ENCODE measurements at places on chromosomes 2 and 18. TPM values are rescaled to one million over a fixed set of nuclear protein-coding genes. Genes with fewer than 3 reads are reported as not detected.

GRCh38 chr2:1045109-1045508 is 94.5 kb downstream of the SNTG2 start:
- DNase-seq: no peak

RGPD4 gene
- 0.03 TPM for polyA plus RNA-seq

- DNase-seq: no peak
Observed at GRCh38 chr2:69863298-69863697, 30.5 kb upstream of the SNRNP27 start.

GNLY gene
- 0.27 TPM for polyA plus RNA-seq

DNA sequence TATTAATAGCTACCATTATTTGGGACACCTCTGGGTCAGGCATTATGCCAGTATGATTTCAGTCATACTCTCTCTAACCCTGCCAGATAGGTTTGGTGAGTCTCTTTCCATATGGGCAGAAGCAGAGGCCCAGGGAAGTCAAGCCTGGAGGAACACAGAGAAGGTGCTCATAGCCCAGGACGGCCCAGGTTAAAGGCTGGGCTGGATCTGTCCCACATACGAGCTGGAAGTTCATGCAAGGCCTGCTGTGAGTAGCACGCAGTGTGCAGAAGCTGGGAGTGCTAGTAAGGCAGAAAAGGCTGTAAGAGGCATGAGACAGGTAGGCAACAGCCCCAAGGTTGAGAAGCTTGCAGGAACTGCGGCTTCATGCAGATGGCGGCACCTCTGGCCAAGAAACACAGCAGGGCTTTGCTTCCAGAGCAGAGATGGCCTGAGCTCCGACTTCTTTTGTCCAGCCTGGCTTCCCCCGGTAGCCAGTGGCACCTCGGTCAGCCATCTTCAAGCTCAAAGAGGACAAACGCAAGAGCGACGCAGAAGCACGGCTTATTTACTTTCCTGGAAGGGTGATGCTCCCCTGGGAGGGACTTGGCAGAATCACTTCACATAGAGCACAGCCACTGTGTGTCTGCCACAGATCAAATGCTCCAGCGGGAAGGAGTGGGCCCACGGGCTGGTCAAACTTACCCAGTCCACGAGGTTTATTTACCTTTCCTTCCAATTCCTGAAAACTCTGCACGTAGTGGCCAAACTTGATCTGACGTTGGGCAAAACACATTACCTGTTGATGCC is 58.5 kb upstream of the MAP4K4 start:
- DNase-seq: no peak

All from left kidney (tissue), 8 donors.